ENCODE measurements at places on chromosomes 16 and 17.

- DNase-seq, result no peak
Measured at GRCh38 chr16:2028620-2029220, 2.0 kb downstream of the NHERF2 start.

DNA sequence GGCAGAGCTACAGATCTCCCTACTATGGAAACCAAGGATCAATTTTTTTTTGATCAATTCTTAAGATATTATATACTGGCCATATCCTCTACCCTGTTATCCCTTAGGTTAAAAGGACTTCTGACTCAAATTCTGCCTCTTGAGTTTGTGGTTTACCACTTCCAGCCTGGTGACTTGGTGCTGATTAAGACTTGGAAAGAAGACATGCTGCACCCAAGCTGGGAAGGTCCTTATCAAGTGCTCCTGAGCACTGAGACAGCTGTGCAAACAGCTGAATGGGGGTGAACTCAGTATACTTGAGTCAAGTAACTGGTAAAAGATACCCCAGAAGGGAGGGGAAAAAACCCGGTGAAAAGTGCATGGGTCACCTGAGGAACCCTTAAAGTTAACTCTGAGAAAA, 20.5 kb upstream of the SPACA3 start:
- DNase-seq, result no peak

DNA sequence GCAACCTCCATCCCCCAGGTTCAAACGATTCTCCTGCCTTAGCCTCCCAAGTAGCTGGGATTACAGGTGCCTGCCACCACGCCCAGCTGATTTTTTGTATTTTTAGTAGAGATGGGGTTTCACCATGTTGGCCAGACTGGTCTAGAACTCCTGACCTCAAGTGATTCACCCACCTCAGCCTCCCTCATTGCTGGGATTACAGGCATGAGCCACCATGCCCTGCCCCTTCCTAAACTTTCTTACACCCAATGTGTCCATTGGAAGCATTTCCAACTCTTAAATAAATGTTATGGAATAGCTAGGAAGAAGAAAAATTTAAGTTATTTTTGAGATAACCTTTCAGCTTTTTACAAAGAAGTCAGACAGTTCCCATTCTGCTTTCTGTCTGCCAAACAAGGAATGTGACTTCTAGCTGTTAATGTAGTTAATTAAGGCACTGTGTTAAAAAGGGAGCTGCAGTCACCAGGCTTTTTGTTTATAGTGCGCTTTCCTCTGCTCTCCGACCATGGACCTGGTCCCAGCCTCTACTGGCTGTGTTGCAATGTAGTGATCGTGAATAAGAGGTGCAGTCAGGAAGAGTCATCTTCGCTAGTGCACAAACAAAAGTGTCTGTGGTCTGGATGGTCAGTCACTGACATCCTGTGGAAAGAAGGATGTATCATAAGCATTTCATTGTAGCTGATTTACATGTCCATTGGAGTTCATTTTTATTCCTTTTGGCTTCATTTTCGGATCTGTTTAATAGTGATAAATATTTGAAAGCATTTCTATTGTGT, 39.7 kb downstream of the USP10 start:
- no peak for DNase-seq

DNA sequence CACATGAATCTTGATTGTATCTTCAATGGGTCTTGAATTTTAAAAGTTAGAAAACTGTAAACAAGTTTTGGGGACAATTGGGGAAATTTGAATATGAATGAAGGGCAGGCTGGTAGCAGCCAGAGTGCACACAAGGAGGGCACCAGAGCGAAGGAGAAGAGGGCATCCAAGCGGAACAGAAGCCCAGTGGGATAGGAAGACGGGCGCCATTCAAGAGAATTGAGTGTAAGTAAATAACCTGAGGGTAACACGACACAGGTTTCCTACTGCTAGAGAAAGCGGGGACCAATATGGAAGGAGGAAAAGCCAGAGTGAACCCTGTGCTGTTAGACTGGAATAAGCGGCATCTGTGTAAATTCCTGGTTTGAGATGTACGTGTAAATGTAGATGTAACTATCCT, 115.1 kb upstream of the CCL2 start:
- no peak for DNase-seq

DNA sequence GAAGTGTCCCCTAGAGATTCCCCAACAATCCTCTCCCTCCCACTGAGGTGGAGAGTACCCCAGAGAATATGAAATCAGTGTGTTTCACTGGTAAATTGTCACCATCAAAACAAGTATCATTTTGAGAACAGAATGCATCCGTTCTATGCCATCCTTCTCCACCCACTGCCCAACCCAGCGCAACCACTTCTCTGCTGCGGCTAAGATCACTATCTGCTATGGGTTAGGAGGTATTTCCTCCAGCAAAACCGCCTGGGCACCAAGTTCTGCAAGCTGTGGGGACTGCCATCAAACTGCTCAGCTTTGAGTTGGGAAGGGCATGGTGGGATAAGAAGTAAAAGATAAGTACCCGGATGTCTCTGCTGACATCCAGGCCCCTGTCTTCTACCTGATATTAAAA, 24.4 kb downstream of the CNTNAP1 start:
- DNase-seq, result no peak

DNA sequence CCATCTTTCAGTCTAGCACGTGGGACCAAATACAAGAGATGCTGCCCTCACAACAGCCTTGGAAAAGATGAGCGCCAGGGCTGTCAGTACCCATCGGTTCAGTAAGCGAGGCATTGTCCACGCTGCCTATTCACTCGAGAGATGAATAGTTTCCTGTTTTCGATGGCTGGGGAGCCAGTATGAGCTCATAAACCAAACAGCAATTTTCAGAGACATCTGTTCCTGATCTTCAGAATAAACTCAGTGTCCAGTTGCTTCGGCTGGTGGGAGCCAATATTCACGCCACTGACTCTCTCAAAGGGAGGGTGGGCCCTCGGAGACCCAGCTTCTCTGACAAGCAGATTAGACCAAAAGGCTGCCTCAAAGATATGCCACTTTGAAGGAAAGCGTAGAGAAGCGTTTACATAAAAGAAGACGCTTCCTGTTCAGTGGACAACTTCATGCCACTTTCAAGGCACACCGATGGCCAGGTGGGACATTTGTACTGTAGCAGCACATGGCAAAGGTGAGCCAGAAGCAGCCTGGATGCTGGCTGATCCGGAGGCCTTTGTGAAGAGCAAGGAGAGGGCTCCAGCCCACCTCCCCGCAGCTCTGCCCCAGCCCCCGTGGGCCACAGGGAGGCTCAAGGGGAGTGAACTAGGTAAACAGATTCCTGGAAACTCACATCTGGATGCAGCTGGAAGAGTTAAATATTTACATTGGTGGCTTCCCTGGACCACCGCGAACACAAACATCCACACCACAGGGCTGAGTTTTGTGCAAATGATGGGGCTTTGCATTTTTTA, 6.0 kb downstream of the TIMM22 start:
- DNase-seq, result no peak

DNA sequence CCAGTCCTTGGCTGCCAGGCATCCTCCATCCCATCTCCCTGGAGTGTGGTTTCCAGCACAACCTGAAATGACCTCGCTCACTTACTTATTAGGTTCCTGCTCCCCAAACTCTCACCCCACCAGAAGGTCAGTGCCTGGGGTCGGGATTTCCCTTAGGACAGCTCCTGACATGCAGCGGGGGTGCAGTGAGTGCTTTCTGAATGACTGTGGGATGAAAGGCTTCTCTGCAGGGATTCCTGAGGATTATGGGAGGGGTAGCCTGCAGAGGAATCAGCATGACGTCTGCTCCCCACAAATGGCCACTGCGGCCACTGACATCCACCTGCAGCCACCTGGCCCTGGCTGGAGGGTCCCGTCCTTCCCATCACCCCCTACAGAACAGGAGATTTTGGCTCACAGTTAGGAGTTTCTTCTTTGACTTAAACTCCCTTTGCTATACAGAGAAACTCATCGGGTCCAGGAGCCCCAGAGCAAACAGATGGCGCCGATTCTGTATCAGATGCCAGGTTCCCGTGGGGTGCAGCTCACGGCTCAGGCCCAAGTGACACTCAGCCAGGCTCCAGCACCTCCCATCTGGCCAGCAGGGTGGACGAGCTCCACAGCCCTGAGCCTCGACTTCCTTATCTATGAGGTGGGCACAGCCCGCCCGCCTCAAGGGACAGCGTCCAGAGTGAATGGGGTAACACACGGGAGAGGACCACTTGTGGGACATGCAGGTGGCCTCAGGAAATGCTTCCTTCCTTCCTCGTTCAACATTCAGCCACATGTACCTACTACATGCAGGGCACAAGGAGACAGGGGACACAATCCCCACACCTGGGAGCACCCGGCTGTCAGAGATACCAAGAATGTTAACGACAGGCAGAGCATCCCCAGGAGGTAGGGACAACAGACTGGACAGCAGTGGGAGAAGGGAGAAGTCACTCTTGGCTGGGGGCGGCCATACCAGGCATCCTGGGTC, 69.8 kb downstream of the RMI2 start:
- no peak for DNase-seq

- DNase-seq, result no peak
Measured at GRCh38 chr16:19166500-19166899, 1.5 kb upstream of the SYT17 start.

DNA sequence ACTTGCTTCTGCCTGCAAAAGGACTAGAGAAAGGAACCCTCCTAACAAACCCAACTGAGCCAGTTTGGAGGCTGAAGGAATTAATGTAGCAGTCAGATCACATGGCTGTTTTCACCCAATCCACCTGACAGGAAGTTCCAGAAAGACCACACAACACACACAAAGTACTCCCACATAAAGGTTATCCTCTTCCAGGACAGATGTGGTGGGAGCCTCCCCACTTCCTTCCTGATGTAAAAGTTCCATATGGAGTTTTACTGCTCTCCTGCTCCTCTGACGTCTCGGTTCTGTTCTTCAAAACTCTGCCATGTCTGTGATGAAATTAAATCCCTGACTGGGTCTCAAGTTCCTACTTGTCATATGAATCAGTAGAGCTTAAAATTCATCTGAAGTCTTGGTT, 497.0 kb upstream of the HSBP1 start:
- DNase-seq, result no peak

DNA sequence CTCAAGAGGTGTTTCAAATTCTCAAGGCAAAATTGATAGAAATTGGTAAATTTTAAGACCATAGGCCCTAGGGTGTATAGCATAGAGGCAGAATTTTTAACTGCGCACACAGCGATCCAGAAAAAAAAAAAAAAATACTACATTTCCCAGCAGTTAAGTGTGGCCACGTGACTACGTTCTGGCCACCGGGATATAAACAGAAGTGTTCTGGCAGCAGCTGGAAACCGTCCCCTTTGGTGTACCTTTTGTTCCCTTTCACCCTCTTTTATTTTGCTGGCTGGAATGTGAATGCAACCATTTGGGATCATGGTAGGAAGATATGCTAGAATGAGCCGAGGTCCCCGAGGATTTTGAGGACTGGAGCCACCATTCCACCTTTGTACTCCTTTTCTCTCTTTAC, 52.7 kb upstream of the AKAP1 start:
- peak; percentile 35 for DNase-seq

DNA sequence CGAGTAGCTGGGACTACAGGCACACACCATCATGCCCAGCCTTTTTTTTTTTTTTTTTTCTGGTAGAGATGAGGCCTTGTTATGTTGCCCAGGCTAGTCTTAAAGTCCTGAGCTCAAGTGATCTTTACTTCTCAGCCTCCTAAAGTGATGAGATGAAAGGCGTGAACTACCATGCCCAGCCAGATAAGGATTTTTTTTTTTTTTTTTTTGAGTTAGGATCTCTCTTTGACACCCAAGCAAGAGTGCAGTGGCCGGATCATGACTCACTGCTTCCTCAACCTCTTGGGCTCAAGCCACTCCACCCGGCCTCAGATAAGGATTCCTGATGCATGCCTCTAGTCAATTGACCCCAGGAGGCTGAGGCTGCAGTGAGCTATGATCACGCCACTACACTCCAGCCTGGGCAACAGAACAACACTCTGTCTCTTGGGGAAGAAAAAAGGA, 11.2 kb upstream of the PLEKHG4 start:
- no peak for DNase-seq

DNA sequence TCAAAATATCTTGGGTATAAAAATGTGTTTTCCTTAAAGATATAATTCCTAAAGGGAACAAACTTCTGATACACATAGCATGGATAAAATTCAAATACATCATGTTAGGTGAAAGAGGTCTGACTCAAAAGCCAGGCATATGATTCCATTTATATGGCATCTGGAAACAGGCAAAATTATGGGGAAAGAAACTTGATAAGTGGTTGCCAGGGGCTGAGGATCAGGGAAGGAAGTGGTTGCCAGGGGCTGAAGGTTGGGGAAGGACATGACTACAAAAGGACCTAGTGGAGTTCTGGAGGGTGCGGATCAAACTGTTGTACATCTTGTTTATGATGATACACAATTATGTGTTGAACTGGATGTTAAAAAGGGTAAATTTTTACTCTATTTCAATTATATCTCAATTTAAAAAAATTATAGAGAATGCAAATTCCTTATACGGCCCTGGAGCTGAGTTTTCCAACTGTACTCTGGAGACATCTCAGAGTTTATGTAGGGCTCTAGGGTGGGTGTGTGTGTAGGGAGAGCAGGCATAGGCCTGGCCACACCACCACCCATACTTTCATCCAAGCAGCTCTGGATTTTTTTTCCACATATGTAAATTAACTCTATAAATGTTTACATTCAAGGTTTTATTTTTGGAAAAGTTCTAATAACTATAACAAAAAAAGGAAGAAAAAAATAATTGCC, 55.0 kb downstream of the AMFR start:
- no peak for DNase-seq

DNA sequence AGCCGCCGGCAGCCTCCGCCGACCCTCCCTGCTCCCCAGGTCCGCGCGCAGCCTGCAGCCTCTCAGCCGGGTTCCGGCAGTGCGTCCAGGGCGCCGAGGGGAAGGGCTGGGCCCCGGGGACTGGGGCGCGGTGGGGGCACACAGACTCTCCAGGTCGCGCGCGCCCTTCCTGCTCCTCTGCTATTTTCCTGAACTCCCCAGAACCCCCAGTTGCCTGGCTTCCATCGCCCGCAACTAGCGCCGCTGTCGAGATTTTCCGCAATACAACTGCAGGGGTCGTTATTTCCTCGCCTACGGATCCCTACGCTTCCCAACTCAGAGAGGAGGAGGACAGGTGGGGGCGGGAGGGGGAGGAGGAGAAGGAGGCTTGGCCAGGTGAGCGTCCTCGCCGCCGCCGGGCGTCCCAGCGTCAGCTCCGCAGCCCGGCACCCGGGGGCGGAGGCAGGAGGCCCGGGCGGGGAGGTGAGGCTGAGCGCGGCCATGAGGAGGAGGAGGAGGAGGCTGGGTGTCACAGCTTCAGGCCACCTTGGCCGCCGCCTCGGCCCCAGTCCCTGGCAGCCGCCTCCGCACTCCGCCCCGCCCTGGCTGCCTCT, at the start of gene CA10:
Gene CA10 (minus strand): TSS at position 265 of the 593 bp plus-strand sequence.
- no peak for DNase-seq

Measured in right kidney (tissue), 9 donors.